GM23248 (cell line): ENCODE measurements at places on chromosomes 11 and 22. TPM values are rescaled to one million over a fixed set of nuclear protein-coding genes. Genes with fewer than 3 reads are reported as not detected.

UQCC3 gene
- 2.3 and 5.9 TPM in 2 replicates for total RNA-seq

DNA sequence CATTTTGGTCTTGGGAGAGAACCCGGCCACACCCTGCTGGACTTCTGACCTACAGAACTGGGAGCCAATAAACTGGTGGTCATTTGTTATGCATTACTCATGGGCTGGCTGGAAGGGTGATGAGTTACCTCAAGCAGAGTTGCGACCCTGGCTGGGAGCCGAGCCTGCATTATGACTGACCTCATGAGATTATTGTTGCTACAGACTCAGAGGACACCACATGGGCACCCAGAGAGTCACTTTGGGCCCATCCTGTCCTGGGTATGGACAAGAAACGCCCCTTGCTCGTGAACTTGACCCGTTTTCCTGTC, 531.7 kb downstream of the TBC1D22A start:
- no peaks in the 10 kb centered on the region for H3K36me3 ChIP-seq
- peak; percentile 65 for DNase-seq
- no peak overlapping the region for H3K27ac ChIP-seq
- H3K4me3 ChIP-seq: no peak overlapping the region
- H3K27me3 ChIP-seq: no peaks in the 10 kb centered on the region
- H3K4me1 ChIP-seq: no peaks in the 10 kb centered on the region

GRCh38 chr22:47315862-47316419, 553.5 kb downstream of the TBC1D22A start:
- no peak overlapping the region for H3K27ac ChIP-seq
- H3K27me3 ChIP-seq: no peaks in the 10 kb centered on the region; the same call in 1 of the 2 replicates
- no peaks in the 10 kb centered on the region for H3K4me1 ChIP-seq
- no peaks in the 10 kb centered on the region for H3K36me3 ChIP-seq
- no peak for DNase-seq

DNA sequence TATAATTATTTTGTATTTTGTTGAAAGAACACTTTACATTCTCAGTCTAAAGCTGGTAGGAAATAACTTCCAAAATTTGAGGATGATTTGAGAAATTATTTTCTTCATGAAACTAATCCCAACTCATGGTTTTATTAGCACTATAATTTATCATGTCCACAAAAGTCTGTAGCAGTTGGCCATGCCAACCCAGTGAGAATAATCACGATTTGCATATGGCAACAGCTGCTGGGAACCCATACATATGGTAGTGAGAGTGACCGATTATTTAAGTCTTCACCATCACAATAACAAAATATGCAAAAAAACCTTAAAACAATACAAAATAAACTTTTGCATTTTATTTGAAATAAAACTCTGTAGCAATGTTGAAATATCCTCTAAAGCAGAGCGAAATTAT, 445.9 kb upstream of the ANO3 start:
- no peaks in the 10 kb centered on the region for H3K36me3 ChIP-seq
- H3K4me3 ChIP-seq: no peak overlapping the region
- no peaks in the 10 kb centered on the region for H3K27me3 ChIP-seq

DNA sequence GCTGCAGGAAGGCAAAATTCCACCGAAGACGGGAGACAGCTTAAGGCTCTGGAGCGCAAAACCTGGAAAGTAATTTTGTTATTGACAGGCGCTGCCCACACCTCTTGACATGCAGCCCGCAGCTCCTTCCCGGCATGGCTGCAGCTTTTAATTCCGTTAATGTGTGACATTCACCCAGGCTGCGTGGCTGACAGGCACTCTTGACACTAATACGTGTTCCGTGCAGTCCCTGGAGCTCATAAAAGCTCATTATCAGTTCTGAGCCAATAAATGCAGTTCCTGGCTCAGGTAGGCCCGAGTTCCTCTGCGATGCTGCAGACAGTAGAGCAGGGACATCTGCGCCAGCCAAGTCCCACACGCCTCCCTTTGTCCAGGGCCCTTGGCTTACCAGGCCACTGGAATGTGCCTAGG, 34.8 kb downstream of the TSPAN18 start:
- peaks cover 24% of the 10 kb centered on the region for H3K4me1 ChIP-seq
- peaks cover 6% of the 10 kb centered on the region; the same call in 1 of the 2 replicates for H3K27me3 ChIP-seq
- H3K36me3 ChIP-seq: no peaks in the 10 kb centered on the region

- H3K4me3 ChIP-seq: peak overlapping the region; percentile 76
- H3K27me3 ChIP-seq: no peaks in the 10 kb centered on the region
- H3K36me3 ChIP-seq: no peaks in the 10 kb centered on the region
- H3K4me1 ChIP-seq: peaks cover 24% of the 10 kb centered on the region
Measured at GRCh38 chr11:68839911-68840641, 1.6 kb downstream of the CPT1A start.

DNA sequence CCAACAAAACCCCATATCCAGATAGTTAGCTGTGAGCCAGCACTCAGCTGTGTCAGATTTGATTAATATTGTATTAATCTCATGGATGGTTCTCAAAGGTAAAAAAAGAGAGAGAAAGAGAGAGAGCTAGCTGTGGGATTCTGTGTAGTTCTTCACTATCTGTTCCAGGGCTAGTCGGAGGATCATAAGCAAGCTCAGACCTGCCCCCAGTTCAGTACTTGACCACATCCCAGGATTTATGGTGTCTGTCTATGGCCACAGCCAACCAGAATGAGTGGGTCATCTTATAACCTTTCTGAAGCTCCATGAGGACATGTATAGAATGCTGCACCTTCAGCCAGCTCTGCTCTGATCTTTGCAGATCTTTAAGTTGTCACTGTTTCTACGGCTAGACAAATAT, 13.5 kb upstream of the B3GNT6 start:
- no peak overlapping the region for H3K4me3 ChIP-seq
- H3K27me3 ChIP-seq: no peaks in the 10 kb centered on the region
- H3K36me3 ChIP-seq: no peaks in the 10 kb centered on the region

PRG3 gene
- not detected in 2 replicates for total RNA-seq

GNAZ gene
- 0.25 and 0.65 TPM in 2 replicates for total RNA-seq

FAT3 gene
- 1.9 TPM in 2 replicates for total RNA-seq

- no peaks in the 10 kb centered on the region for H3K36me3 ChIP-seq
- H3K27ac ChIP-seq: no peak overlapping the region
- H3K27me3 ChIP-seq: peaks cover 2% of the 10 kb centered on the region; the same call in 1 of the 2 replicates
- no peak for DNase-seq
- H3K4me3 ChIP-seq: no peak overlapping the region
Measured at GRCh38 chr11:59281177-59281576, 68.5 kb upstream of the MPEG1 start.

DNA sequence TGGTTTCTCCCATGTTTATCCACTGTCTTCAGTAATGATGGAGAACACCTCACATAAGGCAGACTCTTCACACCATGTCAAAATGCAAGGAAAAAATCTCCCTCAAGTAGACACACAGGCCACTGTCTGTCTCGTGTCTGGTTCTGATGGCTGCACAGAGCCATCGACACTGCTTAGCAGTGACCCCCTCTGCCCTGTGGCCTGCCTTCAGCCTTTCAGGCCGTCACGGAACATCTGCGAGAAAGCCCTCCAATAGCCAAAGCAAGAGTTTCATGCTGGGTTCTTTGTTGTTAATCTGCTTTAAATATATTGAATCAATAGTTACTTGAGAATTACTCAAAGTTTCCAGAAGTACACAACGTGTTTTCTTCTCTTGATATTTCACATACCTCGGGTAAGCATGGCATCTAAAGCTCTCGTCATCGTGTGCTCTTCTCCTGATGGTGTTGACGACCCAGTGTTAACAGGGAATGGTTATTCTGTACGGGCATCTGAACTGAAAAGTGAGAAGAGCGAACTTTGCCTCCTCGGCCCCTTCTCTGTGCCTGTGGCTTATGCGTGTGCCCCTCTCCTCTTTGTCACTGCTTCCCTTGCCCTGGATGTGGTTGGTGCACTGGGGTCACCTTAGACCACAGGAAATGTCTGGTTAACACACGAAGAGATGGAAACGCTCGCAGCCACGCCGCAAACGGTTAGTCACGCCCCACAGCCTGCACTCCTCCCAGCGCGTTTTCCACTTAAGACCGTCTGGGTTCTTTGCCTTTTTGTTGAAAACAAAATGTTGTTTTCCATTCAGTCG, 33.4 kb upstream of the CTTN start:
- H3K36me3 ChIP-seq: peaks cover 25% of the 10 kb centered on the region
- H3K4me3 ChIP-seq: no peak overlapping the region
- no peak for DNase-seq

DNA sequence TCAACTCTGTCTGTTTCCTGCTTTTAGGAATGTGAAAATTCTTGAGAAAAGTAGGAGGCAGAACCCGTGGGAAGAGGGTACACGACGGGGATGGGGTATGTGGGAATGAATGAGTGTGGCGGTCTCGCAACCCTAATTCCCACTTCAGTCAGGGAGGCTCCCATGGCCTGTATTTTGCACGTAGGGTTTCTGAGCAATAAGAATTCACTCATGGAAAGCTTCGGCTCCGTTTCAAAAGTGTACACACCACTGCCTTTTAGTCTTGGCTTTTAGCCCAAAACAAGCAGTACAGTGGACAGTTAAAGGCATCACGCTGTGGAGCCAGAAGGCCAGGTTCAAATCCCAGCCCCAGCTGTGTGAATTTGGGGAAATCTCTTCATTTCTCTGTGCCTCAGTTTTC, 116.7 kb downstream of the MN1 start:
- no peak overlapping the region for H3K4me3 ChIP-seq
- no peaks in the 10 kb centered on the region for H3K36me3 ChIP-seq
- peak; percentile 12 for DNase-seq
- H3K4me1 ChIP-seq: peaks cover 10% of the 10 kb centered on the region

- no peaks in the 10 kb centered on the region for H3K36me3 ChIP-seq
- H3K4me3 ChIP-seq: no peak overlapping the region
- peak; percentile 81 for DNase-seq
- H3K27me3 ChIP-seq: no peaks in the 10 kb centered on the region
- peak overlapping the region; percentile 48 for H3K27ac ChIP-seq
- H3K4me1 ChIP-seq: peaks cover 10% of the 10 kb centered on the region
Measured at GRCh38 chr11:100863080-100863581, 176.0 kb downstream of the ARHGAP42 start.

DNA sequence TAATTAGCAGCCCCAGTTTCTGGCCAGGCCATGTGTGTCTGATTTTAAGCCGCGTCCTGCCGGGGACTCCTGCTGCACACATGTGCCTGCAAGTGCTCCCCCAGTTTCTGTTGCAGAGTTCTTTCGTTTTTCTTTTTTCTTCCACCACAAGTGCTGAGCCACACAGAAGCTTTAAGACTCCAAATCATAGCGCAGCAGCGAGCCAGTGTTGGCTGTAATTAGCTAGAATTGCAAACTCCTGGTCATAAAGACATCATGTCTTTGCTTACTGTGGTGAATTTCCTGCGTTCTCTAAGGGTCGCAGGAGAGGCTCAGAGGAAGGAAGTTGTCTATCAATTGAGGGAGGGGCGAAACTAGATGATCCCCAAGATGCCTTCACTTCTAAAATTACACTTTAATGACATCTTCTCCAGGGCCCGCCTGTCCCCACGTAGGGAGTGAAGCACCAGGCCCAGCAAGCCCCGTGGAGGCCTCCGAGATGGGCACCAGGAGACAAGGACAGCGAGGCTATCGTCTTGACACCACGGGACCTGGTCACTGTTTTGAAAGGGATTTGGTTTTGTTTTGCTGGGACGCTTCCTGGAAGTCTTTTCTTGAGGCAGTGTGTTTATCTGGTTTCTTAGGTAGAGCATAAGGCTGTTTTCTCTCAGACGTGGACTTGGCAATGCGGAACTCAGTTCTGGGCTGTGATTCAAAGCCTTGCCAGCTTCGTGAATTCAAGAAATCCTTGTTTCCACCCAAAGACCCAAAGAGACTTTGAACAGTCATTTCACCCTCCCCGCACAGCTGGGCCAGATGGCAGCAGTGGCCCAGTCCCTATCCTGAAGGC, 71.8 kb downstream of the UBASH3B start:
- peaks cover 49% of the 10 kb centered on the region for H3K4me1 ChIP-seq
- DNase-seq: peak; percentile 37
- H3K36me3 ChIP-seq: no peaks in the 10 kb centered on the region
- H3K27ac ChIP-seq: no peak overlapping the region
- no peaks in the 10 kb centered on the region for H3K27me3 ChIP-seq
- H3K4me3 ChIP-seq: peak overlapping the region; percentile 30

- H3K4me3 ChIP-seq: no peak overlapping the region
- peak; percentile 63 for DNase-seq
- H3K4me1 ChIP-seq: peaks cover 24% of the 10 kb centered on the region
- H3K27me3 ChIP-seq: no peaks in the 10 kb centered on the region
Measured at GRCh38 chr11:68550485-68550817, 89.9 kb downstream of the PPP6R3 start.

DNA sequence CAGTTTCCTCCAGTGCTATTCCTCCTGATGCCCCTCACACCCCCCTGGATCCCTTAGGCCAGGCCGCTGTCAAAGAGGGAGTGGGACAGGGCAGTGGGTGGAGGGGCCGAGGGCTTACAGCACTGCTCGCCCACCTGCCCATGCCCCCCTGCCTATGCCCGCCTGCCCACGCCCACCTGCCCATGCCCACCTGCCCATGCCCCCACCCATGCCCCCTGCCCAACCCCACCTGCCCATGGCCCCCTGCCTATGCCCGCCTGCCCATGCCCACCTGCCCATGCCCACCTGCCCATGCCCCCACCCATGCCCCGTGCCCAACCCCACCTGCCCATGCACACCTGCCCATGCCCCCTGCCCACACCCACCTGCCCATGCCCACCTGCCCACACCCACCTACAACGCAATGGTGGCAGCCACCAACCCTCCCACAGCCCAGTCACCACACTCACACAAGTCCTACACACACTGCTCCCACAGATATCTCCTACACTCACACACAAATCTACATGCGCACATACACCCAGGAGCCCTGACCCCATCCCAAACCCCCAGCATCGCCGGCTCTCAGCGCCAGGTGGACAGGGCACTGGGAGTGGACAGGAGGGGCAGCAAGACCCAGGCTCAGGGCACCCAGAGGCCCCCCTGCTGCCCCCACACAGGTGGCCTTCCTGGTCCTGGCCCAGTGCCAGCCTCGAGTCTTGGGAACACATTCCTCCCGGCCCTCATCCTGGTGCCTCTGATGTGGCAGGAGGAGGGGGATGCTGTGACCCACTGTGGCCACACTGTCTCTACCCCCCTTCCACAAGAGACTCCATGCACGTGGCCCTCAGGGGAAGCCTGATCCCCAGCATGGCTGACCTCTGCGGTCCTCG, 61.8 kb downstream of the CYTH4 start:
- no peak for DNase-seq
- H3K4me3 ChIP-seq: no peak overlapping the region
- H3K4me1 ChIP-seq: peaks cover 17% of the 10 kb centered on the region
- H3K36me3 ChIP-seq: no peaks in the 10 kb centered on the region

CFAP68 gene
- total RNA-seq: 7.6 and 9.9 TPM in 2 replicates

DNA sequence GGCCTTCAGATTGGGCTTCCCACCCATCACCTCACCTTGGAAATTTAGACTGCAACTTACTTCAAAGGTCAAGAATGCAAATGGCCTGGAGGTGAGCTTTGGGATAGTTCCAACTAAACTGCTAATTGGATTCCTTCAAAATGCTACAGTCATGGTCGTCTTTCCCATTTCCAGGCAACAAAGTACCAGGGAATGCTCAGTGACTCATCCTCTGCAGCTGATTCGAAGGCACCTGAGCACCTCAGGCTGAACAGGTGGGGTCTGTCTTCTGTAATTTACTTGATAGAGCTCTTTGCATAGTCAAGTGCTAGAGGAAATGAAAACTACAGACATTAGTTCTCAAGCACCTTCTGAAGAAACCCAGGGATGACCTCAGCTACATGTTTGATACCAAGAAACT, 20.5 kb upstream of the FSHB start:
- no peaks in the 10 kb centered on the region for H3K36me3 ChIP-seq
- no peak overlapping the region for H3K4me3 ChIP-seq
- H3K27ac ChIP-seq: no peak overlapping the region
- DNase-seq: no peak
- H3K4me1 ChIP-seq: no peaks in the 10 kb centered on the region
- no peaks in the 10 kb centered on the region for H3K27me3 ChIP-seq
